ENCODE measurements at places on chromosomes 16 and 17. TPM values are rescaled to one million over a fixed set of nuclear protein-coding genes. Genes with fewer than 3 reads are reported as not detected.

The TEDC2 gene
- total RNA-seq = 21.1 TPM

The CCL8 gene
- total RNA-seq = not detected

The KRT40 gene
- total RNA-seq = not detected

DNA sequence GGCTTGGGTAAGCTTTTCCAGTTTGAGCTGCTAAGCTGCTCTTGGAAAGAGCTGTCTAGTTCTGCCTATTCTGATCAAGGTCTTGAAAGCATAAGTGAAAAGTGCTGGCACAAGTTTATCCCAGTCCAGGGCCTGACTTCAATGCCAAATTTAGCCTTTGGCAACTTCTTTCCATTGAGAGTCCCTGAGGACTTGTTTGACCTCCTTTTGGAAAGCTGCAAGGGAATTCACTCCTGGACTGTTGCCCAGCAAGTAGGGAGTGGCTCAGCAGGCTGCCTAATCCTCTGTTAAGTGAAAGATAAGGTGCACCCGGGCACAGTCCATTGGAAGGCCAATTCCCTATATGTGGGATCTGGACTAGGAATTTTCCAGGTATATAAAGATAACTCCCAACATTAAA lies 16.0 kb upstream of the TANC2 start:
- DNase-seq = no peak

DNA sequence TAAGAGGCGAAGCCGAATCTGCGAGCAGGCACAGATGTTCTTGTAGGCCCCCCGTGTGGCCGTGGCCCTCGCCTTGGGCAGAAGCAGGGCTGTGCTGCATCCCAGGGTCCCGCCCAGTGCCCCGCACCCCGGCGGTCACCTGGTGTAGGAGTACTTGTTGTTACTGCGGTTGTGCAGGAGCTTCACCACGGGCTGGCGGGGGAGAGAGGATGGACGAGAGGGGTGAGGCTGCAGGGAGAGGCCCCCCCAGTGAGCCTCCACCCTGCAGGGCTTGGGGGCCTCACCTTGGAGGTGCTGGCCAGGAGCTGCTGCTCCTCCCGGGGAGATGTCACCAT lies 11.4 kb downstream of the ASPHD1 start:
- no peak for DNase-seq

GRCh38 chr16:3698941-3699340 lies 18.4 kb downstream of the TRAP1 start:
- DNase-seq = no peak

- DNase-seq = no peak
These were observed 498 bp upstream of the PLEKHG4 start for GRCh38 chr16:67278773-67279295.

GRCh38 chr17:60080545-60080944 lies 1.8 kb upstream of the HEATR6 start:
- DNase-seq = no peak

- no peak for DNase-seq
These were observed 7.5 kb upstream of the KCNJ12 start for GRCh38 chr17:21368545-21369246.

GRCh38 chr16:21302454-21302853 lies 24.4 kb upstream of the CRYM start:
- DNase-seq = no peak

DNA sequence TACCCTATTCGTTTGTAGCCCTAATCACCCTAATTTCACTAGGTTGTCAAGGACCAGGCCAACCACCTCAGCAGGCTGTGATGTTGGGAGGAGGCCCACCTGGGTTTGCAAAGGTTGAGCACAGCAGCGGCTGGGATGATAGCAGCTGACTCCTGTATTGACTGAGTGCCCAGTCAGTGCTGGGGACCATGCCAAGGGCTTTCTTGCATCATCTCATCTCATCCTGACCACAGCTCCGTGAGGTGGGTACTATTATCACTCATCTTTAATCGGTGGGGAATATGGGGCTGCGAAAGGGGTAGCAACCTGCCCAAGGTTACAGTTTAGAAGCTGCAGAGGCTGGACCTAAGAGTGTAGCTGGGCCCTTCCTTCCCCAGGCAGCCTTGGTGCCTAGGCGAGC lies 11.7 kb downstream of the ATPAF2 start:
- DNase-seq = no peak

DNA sequence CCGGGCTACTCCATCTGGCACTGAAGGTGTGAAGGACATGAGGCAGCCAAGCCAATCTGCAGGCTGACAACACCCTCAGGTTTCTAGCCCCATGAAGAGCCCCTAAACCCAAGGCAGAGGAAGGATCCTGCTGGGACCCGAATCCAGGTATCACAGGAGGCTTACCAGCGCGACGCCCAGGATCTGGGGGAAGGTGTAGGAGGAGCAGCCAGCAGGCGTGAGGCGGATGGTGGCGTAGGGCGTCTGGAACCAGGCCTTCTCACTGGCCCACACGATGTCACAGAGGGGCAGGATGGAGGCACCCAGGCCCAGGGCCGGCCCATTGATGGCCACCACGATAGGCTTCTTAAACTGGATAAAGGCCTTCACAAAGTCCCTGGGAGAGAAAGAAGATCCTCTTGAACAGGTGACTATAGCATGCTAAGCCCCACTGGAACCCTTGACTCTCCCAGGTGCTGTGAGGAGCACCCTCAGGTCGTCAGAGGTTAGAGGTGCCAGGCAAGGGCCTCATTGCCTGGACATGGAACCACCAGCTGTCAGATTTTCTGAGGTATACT lies 71.7 kb downstream of the DYNLRB2 start:
- no peak for DNase-seq

- DNase-seq = no peak
These were observed 59.5 kb downstream of the ZNF778 start for GRCh38 chr16:89277049-89277448.

DNA sequence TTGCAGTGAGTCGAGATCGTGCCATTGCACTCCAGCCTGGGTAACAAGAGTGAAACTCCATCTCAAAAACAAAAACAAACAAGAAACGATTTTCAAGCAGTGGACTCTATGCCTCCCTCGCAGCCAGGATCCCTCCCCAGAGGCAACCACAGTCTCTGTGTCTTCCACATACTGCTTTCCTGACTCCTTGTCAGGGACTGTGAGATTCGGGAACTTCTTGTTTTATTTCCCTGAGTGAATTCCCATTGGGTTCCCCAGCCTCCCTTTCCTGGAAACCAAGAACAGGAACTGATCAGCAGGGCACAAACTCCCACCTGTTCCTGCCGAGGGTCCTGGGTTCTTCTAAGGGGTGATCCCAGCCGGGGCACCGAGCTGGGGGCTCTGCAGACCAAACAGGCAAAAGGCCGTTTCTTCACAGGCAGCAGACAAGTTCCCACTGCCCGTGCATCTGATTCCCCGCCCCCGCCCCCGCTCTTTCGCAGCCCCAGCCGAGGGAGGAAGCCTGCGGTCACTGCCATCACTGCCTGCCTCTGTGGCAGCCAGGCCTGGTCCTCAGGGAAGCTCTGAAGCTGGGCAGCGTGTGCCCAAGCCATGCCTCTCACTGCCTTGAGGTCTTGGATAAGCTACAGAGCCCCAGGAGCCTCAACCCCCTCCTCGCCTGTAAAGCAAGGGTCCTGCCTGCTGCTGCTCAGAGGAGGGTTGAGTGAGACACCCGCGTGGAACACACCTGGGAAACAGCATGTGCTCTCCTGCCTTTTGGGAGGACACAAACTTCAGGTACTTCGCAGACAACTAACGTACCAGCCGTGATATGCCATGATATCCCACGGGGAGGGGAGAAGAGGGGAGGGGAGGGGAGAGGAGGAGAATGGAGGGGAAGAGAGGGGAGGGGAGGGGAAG lies 5.5 kb upstream of the PIEZO1 start:
- DNase-seq = no peak

DNA sequence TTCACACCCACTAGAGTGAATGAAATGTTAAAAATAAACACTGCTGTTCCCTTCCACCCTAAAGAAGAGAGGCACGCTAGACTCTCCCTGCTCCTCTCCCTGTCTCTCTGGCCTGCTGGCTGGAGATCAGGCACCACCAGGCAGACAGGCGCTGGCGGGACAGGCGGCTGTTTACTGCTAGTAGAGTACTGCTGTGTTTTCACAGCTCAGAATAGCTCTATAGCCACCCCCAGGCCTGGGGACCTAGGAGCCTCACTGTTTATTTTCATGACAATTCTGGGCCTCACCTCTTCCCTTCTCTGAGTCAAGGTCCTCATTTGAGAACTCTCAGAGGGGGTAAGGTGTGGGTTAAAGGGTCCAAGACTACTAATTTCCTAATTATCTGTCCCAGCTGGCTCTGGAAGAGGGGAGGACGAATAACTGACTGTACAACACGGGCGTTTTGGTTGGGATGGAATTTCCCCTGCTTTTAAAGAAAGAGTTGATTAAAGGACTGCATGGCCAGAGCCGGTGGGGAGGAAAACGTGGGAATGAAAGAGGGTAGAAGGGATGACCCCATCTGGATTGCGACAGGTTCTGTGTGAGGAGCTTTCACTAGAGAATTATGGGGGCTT lies 9.0 kb upstream of the G6PC1 start:
- no peak for DNase-seq

DNA sequence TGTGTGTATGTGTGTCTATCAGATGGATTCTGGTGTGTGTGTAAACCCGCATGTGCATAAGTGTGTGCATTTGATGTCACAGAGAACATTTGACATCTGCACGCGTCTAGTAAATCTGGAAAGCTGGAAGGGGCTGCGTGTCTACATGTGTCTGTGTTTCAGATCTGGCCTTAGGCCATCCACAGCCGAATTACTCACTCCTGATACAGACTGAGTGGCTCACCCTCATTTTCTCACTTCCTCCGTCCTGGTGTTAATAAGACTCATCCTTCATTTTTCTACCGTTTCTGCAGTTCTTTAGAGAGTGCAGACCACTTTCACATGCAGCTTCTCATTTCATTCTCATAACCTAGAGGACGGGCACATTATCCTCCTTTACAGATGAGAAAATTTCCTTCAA lies 491.6 kb downstream of the CDH13 start:
- no peak for DNase-seq

All from glutamatergic neuron (in vitro differentiated cells).